Upper lobe of left lung (tissue), 6 donors: ENCODE measurements at places on chromosomes 16 and 17. TPM values are rescaled to one million over a fixed set of nuclear protein-coding genes. Genes with fewer than 3 reads are reported as not detected.

TEX19 gene
- total RNA-seq = not detected

HYDIN gene
- total RNA-seq = 14.6 TPM

ABCC6 gene
- total RNA-seq = 55.9 TPM

GABARAPL2 gene
- 103 TPM for total RNA-seq

PDILT gene
- not detected for total RNA-seq

TSR3 gene
- total RNA-seq = 74.5 TPM

HS3ST3A1 gene
- 1.3 TPM for total RNA-seq

SHISA9 gene
- total RNA-seq = 0.20 TPM

TMEM106A gene
- 9.7 TPM for total RNA-seq

RPL23 gene
- total RNA-seq = 1,142 TPM

NUDT7 gene
- total RNA-seq = 7.9 TPM

TP53TG3F gene
- total RNA-seq = not detected

HP gene
- total RNA-seq = 21.9 TPM

COPZ2 gene
- 5.2 TPM for total RNA-seq
